ENCODE measurements at places on chromosomes 1 and 21.

- no peak for DNase-seq
These were observed 182.7 kb downstream of the PCP4 start for GRCh38 chr21:40049931-40050290.

GRCh38 chr1:109807402-109807801 is 43.7 kb upstream of the EPS8L3 start:
- DNase-seq: no peak

DNA sequence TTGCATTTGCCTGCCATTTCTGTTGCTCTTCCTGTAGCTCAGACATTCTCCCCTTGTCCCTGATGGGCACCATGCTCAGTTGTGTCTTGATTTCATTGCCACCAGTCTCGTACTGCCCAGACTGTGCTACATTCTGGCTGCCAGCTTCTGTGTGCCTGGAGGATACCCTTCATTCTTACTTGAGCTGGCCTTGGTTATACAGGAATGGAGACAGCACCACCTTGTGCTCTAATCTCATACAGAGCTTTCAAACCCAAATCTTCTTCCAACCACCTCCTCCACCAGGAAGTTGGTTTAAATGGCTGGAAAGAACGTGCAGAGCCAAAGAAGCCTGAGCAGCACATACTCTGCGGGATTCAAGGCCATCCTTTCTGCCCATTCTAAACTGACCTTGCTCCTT is 165.3 kb downstream of the SLC35F3 start:
- no peak for DNase-seq

DNA sequence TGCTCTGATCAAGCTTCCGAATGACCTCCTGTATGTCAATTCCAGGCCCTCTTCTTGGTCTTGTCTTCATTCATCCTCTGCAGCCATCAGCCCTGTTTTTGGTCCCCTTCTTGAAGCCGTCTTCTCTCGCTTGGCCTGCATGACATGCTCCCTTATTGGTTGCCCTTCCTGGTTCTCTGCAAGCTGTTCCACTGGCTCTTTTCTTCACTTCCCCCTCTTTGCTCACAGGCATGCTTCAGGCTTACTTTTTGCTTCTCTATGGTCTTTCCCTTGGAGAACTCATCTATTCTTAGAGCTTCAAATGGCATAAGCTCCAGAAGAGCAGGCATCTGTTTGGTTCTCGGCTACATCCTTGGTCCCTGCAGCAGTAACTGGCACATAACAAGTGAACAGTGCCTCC is 38.8 kb downstream of the PDPN start:
- no peak for DNase-seq

DNA sequence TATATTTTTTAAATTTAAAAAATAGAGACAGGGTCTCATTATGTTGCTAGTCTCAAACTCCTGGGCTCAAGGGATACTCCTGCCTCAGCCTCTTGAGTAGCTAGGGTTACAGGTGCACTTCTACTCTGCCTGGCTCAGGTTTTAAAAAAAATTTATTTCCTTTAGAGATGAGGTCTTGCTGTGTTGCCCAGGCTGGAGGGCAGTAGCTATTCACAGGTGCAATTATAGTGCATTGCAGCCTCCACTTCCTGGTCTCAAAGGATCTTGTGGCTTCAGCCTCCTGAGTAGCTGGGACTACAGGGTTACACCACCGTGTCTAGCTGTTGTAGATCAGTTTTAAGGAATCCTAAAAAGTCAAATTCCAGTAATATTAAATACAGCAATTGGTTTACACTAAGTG is 5.0 kb downstream of the RNF11 start:
- DNase-seq: no peak

DNA sequence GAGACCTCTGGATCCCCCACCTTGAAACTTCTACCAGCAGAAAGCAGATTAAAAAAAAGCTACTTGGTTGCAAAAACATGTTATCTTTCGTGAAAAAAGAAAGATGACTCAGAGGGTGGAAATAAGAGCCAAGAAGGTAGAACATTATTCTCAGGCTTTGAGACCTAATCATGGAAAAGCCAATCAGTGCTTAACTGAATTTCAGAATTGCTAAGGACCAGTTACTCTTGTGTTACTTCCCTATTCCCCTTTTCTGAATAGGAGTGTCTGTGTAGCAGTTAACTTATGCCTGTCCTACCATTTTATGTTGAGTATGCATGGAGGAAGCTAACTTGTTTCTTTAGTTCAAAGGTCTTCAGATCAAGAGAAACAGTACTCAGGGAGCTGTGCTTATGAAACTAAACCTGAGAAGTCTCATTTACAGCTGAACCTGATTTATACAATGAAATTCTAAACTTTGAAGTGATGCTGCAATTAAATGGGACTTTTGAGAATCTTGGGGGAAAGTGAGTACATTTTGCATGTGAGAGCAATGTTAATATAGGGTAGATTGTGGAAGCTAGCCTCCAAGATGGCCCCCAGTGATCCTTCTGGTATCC is 15.1 kb upstream of the FOXD3 start:
- no peak for DNase-seq

DNA sequence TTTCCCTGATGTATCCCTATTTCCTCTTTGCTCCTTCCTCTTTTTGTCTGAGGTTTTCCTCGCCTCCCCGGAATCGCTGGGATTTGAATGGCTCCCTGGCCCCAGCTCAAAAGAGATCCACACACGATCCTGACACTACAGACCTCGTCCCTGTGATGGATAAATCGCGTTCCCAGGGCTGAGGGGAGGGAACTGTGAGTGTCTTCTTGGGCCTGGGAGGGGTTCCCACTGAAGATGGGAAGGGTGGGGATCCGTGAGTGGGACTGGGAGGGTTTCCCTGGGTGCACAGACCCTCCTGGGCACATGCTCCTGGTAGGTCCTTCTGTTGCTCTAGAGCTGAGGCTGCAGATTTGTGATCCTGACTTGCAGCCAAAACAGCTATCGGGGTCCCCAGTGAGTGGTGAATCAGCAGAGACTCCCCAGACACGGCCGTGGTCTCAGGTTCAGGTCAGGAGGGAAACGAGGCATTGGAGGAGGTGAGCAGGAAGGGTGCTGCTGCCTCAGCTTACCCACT is 591.0 kb downstream of the PTPRU start:
- DNase-seq: no peak

DNA sequence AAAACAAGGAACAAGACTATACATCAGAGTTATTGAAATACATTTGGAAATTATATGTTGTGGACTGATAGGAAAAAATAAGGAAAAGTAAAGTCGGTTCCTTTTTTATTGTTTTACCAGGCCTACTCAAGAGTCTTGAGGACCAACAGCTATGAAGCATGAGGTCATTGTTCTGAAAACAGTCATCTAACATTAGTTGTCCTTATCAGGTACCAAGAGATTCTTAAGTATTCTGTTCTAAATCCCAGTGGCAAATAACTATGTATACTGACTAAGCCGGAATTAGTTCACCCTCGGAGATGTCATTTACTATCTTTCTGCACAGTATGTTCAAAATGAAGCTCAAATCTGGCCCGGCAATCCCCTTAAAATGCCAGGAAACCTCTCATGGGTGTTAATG is 585 bp downstream of the ADGRL4 start:
- DNase-seq: peak; percentile 11

- no peak for DNase-seq
These were observed 115.6 kb upstream of the KAZN start for GRCh38 chr1:14482784-14483450.

- peak; percentile 62 for DNase-seq
These were observed 67.1 kb downstream of the LHX9 start for GRCh38 chr1:197984289-197984688.

DNA sequence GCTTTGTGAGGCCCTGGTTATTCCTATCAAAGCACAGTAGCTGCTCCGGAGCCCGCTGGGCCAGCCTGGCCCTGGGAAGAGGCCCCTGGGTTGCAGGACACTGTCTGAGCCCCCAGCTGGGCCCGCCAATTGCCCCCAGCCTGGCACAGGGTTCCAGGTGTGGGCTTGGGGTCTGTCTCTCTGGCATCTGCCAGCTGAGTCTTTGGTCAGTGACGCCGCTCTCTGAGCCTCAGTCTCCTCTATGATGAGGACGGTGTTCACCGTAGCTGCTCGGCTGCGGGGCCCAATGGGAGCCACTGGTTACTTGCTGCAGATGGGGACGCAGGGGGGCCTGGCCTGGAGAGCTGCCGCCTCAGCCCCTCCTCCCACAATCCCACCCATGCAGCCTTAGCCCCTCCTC is 41.0 kb downstream of the TP73 start:
- DNase-seq: no peak

DNA sequence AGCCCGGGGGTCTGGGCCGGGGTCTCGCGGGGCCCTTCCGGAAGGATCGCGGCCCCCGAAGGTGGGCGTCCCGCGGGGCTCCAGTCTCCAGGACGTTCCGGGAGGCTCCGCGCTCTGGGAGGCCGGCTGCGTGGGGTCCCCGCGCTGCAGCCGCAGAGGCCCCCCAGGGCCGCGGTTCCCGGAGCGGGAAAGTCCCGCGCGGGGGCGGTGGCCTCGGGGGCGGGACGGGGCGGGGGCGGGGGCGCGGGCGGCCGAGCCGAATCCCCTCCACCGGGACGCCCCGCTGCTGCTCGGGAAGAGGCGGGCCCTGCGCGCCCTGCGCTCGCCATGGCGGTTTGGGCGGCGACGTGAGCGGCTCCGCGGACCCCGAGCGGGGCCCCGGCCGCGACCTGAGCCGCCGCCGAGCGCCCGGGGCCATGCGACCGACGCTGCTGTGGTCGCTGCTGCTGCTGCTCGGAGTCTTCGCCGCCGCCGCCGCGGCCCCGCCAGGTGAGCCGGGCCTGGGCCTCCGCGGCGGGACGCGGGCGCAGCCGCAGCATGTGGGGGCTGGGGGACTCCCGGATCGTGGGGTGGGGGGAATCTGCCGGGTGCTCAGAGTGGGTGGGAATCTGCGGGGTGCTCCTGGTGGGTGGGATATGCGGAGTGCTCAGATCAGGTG is at the start of gene IFNGR2:
TSS of gene IFNGR2 (plus strand) at position 286 of the 658 bp plus-strand sequence. CDS start at position 417, 131 bp downstream.
- peak; percentile 55 for DNase-seq

- no peak for DNase-seq
These were observed 264.6 kb downstream of the DUSP10 start for GRCh38 chr1:221477252-221477651.

- no peak for DNase-seq
These were observed 1.0 kb downstream of the AKR7A2 start for GRCh38 chr1:19310720-19311502.

DNA sequence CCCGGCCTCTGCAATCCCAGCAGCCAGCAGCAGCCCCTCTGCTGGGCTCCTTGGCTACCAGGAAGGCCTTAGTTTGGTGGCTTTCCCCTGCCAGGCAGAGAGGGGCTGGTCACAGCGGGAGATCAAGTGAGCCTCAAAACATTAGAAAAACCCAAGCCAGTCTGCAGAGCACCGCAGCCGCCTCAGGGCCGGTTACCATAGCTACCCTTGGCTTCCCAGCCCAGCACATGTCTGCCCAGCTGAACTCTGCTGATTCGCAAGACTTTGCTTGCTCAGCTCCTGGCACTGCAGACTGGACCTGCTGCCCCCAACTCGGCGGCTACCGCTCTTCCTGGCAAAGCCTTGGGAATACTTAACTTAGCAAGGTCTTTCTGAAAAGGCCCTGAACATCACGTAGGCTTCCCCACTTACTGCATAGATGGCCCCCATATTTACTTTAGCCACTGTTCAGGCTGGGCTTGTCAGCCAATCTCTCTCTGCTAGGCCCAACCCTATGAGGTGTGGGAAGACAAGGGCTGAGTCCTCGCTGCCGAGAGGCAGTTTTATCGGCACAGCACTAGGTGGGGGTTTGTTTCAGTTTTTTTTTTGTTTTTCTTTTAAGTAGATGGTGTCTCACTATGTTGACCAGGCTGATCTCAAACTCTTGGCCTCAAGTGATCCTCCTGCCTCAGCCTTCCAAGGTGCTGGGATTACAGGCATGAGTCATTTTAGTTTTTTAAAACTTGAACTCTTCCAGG is 28.6 kb upstream of the PLEKHG5 start:
- peak; percentile 48 for DNase-seq

- DNase-seq: no peak
These were observed 14.6 kb downstream of the PIGP start for GRCh38 chr21:37058261-37058660.

- peak; percentile 72 for DNase-seq
These were observed 207.6 kb upstream of the NFIA start for GRCh38 chr1:60874718-60875117.

DNA sequence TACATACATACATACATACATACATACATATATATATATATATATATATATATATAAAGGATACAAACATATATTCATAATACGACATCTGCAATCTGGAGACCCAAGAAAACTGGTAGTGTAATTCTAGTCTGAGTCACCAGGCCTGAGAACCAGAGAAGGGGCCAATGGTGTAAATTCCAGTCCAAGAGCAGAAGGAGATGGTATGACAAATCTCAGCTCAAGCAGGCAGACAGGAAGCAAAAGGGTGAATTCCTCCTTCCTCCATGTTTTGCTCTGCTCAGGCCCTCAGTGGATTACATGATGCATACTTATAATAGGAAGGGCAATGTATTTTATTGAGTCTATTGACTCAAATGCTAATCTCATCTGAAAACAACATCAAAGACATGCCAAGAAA is 1060.4 kb upstream of the TMPRSS15 start:
- DNase-seq: no peak

GRCh38 chr1:15837931-15838330 is 9.6 kb upstream of the SPEN start:
- DNase-seq: no peak

GRCh38 chr1:229664133-229664689 is 38.2 kb downstream of the URB2 start:
- peak; percentile 3 for DNase-seq

DNA sequence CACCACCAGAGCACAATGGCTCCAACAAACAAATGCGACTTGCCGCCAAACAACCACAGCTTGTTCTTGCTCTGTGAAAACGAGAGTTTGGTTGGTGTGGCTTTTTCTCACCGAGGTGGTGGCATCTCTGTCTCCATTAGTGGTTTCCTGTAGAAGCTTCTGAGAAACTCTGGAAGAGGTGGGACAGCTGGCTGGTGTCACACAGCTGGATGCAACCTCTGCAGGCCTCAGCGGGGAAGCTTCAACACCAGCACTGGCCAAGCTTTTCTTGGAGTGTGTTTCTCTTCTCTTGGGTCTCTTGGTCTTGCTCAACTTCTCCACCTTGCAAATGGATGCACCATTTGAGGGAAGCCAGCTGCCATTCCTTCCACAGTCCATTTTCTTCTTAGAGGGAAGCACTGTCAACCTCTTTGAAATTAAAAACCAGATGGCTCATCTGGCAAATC is 124.8 kb downstream of the KCNN3 start:
- no peak for DNase-seq
